ENCODE measurements at places on chromosomes 2 and 18.
A peak's percentile ranks its signal among the peaks of the same experiment; 100 is the strongest.

DNA sequence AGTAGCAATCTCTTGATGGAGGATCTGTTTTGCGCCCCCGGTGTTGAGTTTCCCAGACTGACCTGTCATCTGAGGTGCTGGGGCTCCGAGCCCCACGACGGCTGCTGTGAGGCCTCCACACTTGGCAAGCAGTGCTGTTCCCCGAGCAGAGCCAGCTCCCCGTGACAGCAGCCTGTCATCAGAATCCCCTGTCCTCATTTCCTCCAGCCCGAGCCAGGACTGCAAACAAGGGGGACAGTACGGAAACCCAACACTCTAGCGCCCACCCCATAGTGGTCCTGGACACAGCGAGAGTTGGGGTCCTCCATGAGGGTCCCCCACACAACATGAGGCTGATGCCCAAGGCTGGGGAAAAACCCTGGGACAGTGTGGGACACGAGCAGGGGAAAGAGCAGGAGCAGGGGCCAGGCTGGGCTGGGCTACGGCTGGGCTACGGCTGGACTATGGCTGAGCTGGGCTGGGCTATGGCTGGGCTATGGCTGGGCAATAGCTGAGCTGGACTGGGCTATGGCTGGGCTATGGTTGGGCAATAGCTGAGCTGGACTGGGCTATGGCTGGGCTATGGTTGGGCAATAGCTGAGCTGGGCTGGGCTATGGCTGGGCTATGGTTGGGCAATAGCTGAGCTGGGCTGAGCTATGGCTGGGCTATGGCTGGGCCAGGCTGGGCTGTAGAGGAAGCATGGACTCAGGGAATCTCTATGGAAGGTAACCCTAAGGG is 1.5 kb upstream of the KLHL30 start:
- no peak overlapping the region for H3K27ac ChIP-seq
- DNase-seq, result no peak
- peaks cover 9% of the 10 kb centered on the region for H3K4me1 ChIP-seq
- H3K27me3 ChIP-seq, result no peaks in the 10 kb centered on the region
- H3K4me3 ChIP-seq, result no peak overlapping the region
- H3K36me3 ChIP-seq, result no peaks in the 10 kb centered on the region

GRCh38 chr2:185128346-185128745 is 530.0 kb downstream of the ZNF804A start:
- no peak overlapping the region for H3K4me3 ChIP-seq
- H3K27me3 ChIP-seq, result no peaks in the 10 kb centered on the region
- no peaks in the 10 kb centered on the region for H3K36me3 ChIP-seq
- H3K4me1 ChIP-seq, result no peaks in the 10 kb centered on the region

DNA sequence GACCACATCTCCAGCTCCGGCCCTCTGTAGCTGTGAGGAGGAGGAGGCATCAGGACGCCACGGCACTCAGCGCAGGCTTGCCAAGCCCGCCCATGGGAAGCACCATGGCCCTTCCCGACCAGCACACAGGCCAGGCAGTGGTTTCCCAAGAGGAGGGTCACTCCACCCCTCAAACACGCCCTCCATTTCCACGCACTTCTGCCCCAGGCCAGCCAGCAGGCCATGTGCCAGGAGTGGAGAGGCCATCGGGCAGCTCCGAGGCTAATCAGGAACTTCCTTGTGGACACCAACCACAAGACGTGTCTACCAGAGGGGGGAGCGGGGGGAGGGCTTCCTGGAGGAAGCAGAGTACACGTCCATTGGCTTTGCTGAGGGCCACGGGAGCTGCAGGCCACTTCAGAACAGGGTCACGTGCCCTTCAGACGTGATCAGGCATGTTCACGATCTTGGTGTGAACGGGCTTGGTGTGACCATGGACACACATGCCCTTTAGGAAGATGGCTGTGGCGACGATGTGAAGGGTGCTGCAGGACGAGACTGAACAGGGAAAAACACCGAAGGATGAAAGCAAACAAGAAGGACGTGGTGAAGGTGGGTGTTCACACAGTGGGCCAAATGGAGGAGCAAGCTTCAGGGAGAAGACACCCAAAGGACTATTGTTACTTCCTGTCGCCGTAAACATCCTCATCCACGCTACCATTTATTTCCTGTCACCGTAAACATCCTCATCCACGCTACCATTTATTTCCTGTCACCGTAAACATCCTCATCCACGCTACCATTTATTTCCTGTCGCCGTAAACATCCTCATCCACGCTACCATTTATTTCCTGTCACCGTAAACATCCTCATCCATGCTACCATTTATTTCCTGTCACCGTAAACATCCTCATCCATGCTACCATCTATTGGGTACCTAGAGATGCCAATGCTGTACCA is 6.5 kb upstream of the MTERF4 start:
- no peak for DNase-seq
- H3K36me3 ChIP-seq, result peaks cover 7% of the 10 kb centered on the region
- no peaks in the 10 kb centered on the region for H3K4me1 ChIP-seq
- no peak overlapping the region for H3K27ac ChIP-seq
- H3K27me3 ChIP-seq, result no peaks in the 10 kb centered on the region

GRCh38 chr2:235603659-235604058 is 109.8 kb downstream of the AGAP1 start:
- no peak overlapping the region for H3K27ac ChIP-seq
- H3K4me1 ChIP-seq, result peaks cover 6% of the 10 kb centered on the region
- no peaks in the 10 kb centered on the region for H3K27me3 ChIP-seq
- no peaks in the 10 kb centered on the region for H3K36me3 ChIP-seq
- DNase-seq, result no peak

- H3K4me1 ChIP-seq, result no peaks in the 10 kb centered on the region
- H3K27me3 ChIP-seq, result no peaks in the 10 kb centered on the region
- H3K4me3 ChIP-seq, result no peak overlapping the region
- no peak overlapping the region for H3K27ac ChIP-seq
Measured at GRCh38 chr2:190202604-190203003, 117.0 kb downstream of the HIBCH start.

- no peak for DNase-seq
- peaks cover 7% of the 10 kb centered on the region for H3K4me1 ChIP-seq
- no peaks in the 10 kb centered on the region for H3K27me3 ChIP-seq
- no peak overlapping the region for H3K27ac ChIP-seq
- H3K4me3 ChIP-seq, result no peak overlapping the region
- H3K36me3 ChIP-seq, result no peaks in the 10 kb centered on the region
Measured at GRCh38 chr2:146801886-146802285, 1042.9 kb upstream of the ACVR2A start.

GRCh38 chr2:121171625-121172119 is 113.3 kb downstream of the TFCP2L1 start:
- no peaks in the 10 kb centered on the region for H3K27me3 ChIP-seq
- H3K36me3 ChIP-seq, result no peaks in the 10 kb centered on the region
- peak overlapping the region; percentile 85 for H3K27ac ChIP-seq

DNA sequence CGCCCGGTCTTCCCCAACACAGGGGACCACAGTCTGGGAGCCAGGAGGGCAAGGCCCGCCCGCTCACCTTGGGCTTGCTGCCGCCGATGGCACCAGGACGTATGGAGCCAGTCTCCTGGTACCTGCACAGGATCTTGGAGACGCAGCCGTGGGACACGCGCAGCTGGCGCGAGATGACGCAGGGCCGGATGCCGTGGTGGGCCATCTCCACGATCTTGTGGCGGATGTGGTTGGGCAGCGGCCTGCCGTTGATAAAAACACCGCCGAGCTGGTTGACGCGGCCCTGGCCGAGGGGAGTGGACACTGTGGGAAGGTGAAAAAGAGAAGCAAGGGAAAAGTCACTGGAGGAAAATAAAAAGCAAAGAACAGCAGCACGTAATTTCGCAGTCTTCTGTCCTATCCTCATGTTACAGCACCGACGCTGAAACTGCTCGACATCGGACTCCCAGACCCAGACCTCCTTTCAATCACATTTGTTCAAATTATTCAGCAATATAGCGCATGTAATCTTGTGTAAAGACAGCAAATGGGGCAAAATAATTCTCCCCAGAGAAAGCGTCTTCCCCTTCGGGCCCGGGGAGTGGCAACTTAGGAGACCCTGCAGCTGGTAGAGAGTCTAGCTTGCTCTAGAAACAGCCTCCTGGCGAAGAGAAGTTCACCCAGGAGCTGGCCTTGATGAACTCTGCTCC is 1.7 kb downstream of the PAX3 start:
- DNase-seq, result no peak
- no peak overlapping the region for H3K27ac ChIP-seq
- no peaks in the 10 kb centered on the region for H3K4me1 ChIP-seq
- H3K36me3 ChIP-seq, result no peaks in the 10 kb centered on the region
- H3K4me3 ChIP-seq, result no peak overlapping the region
- peaks cover 100% of the 10 kb centered on the region for H3K27me3 ChIP-seq

- no peaks in the 10 kb centered on the region for H3K36me3 ChIP-seq
- DNase-seq, result no peak
- no peaks in the 10 kb centered on the region for H3K27me3 ChIP-seq
- no peak overlapping the region for H3K4me3 ChIP-seq
- no peaks in the 10 kb centered on the region for H3K4me1 ChIP-seq
- H3K27ac ChIP-seq, result no peak overlapping the region
Measured at GRCh38 chr2:24568551-24568950, 77.5 kb downstream of the NCOA1 start.

DNA sequence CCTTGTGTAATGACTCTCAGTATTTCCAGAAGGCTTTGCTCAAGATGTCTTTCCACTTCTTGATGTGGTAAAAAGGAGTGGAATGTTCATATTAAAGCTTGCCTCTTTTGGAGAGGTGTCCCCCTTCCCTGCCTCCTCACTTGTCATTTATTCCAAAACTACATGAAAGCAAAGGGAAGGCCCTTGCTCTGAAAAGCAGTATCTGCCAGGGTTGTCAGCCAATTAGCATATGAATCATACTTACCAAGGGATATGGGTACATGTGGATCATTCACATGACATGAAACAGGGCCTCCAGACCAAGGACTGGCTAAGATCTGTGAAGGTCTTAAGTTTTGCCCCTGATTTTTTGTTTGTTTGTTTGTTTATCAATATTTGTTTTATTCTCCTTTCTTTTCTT is 31.3 kb downstream of the ANXA4 start:
- H3K36me3 ChIP-seq, result no peaks in the 10 kb centered on the region
- peaks cover 27% of the 10 kb centered on the region for H3K4me1 ChIP-seq
- peak overlapping the region; percentile 7 for H3K27ac ChIP-seq
- no peak for DNase-seq

- no peaks in the 10 kb centered on the region for H3K27me3 ChIP-seq
- no peak for DNase-seq
- H3K4me3 ChIP-seq, result no peak overlapping the region
- H3K36me3 ChIP-seq, result no peaks in the 10 kb centered on the region
Measured at GRCh38 chr2:30686669-30687068, 120.6 kb downstream of the CAPN13 start.

DNA sequence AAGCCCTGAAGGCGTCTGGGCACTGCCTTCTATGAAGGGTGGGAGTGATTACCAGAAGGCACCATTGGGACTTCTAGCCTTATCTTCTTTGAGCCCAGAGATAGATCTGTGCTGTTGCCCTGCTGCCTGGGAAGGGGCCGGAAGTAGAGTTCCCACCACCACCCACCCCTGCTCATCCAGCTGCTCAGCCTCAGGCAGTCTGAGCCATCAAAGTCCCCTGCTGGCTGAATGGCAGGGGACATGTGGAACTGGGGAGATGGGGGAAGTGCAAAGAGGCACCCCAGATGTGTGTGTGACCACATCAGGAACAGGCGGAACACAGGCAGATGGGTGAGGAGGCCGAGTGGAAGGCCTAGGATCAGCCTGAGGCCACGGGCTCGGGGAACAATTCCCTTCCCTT is 3.3 kb upstream of the WNT10A start:
- H3K27ac ChIP-seq, result no peak overlapping the region
- H3K4me3 ChIP-seq, result no peak overlapping the region
- H3K36me3 ChIP-seq, result no peaks in the 10 kb centered on the region
- DNase-seq, result no peak
- H3K4me1 ChIP-seq, result peaks cover 24% of the 10 kb centered on the region

DNA sequence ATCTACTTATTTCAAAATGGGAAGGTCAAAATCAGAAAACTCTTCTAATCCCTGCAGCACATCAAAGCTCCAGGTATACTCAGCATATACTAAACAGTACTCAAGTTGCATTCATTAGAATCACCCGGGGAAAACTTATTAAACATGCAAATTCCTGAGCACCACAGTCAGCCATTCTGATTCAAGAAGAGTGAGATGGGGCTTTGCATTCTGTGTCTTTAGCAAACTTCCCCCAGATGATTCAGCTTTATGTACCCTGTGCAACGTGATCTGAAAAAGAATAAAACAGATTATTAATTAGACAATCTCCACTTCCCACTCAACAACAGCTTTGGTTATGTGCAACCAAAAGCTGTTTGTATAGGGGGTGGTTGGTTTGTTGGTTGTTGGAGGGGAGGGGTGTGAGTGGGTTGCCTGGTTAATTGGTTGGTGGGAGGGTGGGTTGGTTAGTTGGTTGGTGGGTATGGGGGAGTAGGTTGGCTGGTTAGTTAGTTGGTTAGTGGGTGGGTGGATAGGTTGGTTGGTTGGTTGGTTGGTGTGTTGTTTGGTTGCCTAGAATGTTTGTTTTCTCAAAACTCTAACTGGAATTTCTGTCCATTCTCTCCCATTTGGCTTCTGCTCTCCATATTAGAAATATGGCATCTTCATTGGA is 112.5 kb upstream of the AGAP1 start:
- H3K4me3 ChIP-seq, result no peak overlapping the region
- H3K27me3 ChIP-seq, result peaks cover 4% of the 10 kb centered on the region

- no peak for DNase-seq
- H3K27me3 ChIP-seq, result peaks cover 4% of the 10 kb centered on the region
- H3K27ac ChIP-seq, result no peak overlapping the region
Measured at GRCh38 chr2:60118061-60118460, 435.4 kb downstream of the BCL11A start.

- peaks cover 10% of the 10 kb centered on the region for H3K4me1 ChIP-seq
- no peak overlapping the region for H3K4me3 ChIP-seq
- H3K27ac ChIP-seq, result no peak overlapping the region
- DNase-seq, result no peak
- H3K36me3 ChIP-seq, result no peaks in the 10 kb centered on the region
- no peaks in the 10 kb centered on the region for H3K27me3 ChIP-seq
Measured at GRCh38 chr2:54468673-54469072, 12.5 kb downstream of the SPTBN1 start.

- no peaks in the 10 kb centered on the region for H3K27me3 ChIP-seq
- H3K4me1 ChIP-seq, result peaks cover 9% of the 10 kb centered on the region
- H3K36me3 ChIP-seq, result no peaks in the 10 kb centered on the region
- no peak for DNase-seq
Measured at GRCh38 chr2:100293341-100294161, 28.8 kb downstream of the LONRF2 start.

- DNase-seq, result no peak
- H3K4me3 ChIP-seq, result no peak overlapping the region
- no peaks in the 10 kb centered on the region for H3K4me1 ChIP-seq
- no peaks in the 10 kb centered on the region for H3K36me3 ChIP-seq
Measured at GRCh38 chr2:19607931-19608771, 249.7 kb upstream of the OSR1 start.

GRCh38 chr2:64463781-64464180 is 9.8 kb downstream of the LGALSL start:
- no peak overlapping the region for H3K4me3 ChIP-seq
- no peak for DNase-seq
- H3K27ac ChIP-seq, result no peak overlapping the region
- peaks cover 2% of the 10 kb centered on the region for H3K36me3 ChIP-seq
- H3K4me1 ChIP-seq, result peaks cover 10% of the 10 kb centered on the region

GRCh38 chr18:39946623-39947061 is 2008.4 kb upstream of the PIK3C3 start:
- H3K4me3 ChIP-seq, result no peak overlapping the region
- peak; percentile 80 for DNase-seq
- no peaks in the 10 kb centered on the region for H3K36me3 ChIP-seq
- H3K27ac ChIP-seq, result peak overlapping the region; percentile 53
- H3K27me3 ChIP-seq, result no peaks in the 10 kb centered on the region
- peaks cover 25% of the 10 kb centered on the region for H3K4me1 ChIP-seq

Measured in keratinocyte (primary cell).